ENCODE measurements at places on chromosomes 7 and 10. TPM values are rescaled to one million over a fixed set of nuclear protein-coding genes. Genes with fewer than 3 reads are reported as not detected.
A peak's percentile ranks its signal among the peaks of the same experiment; 100 is the strongest.

- no peak for DNase-seq
Measured at GRCh38 chr10:86345296-86345858, 21.2 kb downstream of the GRID1 start.

- no peak for DNase-seq
Measured at GRCh38 chr10:90992462-90992861, 71.6 kb upstream of the ANKRD1 start.

DNA sequence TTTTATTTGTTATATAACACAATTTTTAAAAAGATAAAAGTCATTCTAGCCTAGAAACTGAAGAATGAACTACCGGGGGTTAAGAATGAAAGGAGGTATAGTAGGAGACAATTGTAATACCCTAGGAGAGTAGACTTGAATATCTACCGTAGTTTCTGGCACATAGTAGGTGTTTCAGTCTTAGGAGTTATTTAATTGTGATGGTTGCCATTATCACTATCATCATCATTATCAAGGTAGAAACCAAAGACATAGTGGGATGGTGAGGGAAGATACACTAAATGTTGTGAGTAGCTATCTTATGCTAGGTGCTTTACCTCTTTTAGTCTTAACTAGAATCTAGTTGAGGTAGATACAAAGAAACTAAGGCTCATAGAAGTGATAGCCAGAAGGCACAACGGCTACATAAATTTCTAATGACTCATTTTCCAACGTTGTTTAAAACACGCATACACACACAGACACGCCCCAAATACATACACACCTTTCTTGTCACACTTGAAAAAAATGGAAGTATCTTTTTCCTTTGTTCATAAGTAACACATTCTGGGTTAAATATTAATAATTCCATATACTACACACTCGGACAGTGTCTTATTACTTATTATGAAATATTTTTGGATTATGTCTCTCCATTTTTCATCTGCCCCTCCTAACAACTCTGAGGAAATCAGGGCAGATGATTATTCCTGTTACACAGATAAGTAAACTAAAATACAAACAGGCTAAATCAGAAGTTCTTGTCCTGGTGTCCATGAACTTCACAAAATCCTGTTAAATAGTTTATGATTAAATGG, 2.0 kb upstream of the ANLN start:
- DNase-seq, result no peak

- peak; percentile 41 for DNase-seq
Measured at GRCh38 chr10:125103924-125104323, 56.4 kb downstream of the CTBP2 start.

- no peak for DNase-seq
Measured at GRCh38 chr10:29896053-29896452, 163.3 kb downstream of the JCAD start.

DNA sequence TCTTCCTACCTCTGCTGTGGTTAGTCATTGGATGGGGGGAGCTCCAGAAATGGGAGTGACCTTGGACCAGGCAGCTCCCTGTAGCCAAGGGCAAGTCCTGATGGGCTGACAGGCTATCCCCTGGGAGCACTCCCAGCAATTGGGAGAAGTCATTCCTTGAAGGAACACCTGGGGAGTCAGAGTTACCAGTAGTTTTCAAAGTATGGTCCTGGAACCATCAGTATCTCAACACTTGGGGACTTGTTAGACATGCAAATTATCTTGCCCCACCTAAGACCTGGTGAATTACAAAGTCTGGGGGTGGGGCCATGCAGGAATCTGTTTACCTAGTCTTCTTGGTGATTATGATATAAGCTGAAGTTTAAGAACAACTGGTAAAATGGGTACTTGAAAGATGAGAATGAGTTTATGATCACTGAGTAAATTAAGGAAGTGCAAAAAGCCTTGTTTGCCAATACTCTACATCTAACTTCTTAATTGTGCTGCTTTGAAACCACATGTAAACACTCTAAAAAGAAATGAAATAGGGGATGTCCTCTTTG, 287.3 kb upstream of the LRRN3 start:
- DNase-seq, result no peak

DNA sequence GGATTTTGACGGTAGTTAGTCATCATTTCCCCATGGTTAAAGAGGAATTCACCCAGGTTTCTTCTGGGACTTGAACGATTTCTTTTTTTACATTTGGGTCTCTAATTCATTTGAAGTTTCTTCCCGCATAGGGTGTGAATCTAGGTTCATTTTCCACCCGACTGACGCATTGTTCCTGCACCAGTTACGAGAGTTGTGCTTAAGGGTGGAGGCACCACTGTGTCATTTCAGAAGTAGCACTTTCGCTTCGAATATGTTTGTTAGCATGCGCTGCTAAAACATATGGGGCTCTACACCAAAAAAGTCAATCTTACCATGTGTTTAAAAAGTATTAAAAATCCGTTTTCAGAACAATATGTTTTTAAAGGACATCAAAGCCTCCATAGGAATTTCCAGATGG, 140.3 kb downstream of the VIPR2 start:
- DNase-seq, result no peak

DNA sequence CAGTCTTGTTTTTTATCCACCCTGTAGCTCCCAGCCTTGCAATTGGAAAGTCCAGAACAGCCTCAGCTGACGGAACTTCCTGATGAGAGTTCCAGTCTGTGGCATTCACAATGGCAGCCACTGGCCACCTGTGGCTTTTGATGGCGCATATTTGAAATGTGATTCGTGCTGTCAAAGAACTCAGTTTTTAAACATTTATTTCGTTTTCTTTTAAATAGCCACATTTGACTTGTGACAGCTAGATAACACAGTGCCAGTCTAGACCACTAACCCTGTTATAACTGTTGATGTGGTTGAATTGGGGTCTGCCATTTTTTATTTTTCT, 97.3 kb downstream of the INPP5A start:
- DNase-seq, result no peak

Gene ZNF488
- 4.8 TPM for polyA plus RNA-seq

Gene PIK3CG
- polyA plus RNA-seq, result 2.2 TPM

Gene RADIL
- polyA plus RNA-seq, result 2.1 TPM

Gene RPP38
- 31.4 TPM for polyA plus RNA-seq

Gene RAPGEF5
- polyA plus RNA-seq, result 32.0 TPM

Gene LBX1
- not detected for polyA plus RNA-seq

Gene OR2A7
- 3.2 TPM for polyA plus RNA-seq
